ENCODE measurements at places on chromosomes 11 and 22.
A peak's percentile ranks its signal among the peaks of the same experiment; 100 is the strongest.

DNA sequence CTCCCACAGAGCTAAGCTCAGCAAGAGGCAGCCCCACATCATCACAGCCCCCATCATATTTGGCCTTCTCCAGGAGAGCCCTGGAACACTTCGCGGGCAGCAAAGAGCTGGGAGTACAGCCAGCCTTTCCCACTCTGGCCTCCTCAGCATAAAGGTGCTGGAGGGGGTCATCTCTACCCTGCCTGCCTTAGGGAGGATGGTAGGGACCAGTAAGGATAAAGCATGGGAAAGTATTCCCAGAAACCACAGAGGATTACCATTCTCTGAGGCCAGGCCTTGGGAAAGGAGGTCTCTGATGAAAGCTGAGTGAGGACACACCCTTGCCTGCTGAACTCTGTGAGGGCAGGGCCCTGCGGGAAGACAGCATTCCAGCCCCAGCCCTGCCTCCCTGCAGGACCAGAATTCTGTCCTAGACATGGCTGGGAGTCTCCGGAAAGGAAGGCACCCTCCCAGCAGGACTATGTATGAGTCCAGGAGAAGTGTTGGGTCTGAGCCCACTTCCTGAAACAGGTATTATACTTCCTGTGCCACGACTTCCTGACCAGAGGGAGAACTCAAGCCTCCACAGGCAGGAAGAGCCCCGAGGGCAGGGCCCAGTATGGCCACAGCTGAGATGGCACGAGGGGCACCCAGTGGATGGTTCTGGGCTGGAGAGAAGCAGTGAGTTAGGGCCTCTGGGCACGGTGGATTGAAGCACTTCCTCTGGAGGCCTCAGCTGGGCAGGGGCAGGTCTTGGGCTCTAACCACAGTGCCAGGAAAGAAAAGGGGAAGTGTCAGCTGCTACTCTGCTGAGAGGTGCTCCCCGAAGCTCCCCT is 12.9 kb upstream of the CASTOR1 start:
- H3K27ac ChIP-seq = peak overlapping the region; percentile 92
- no peak for DNase-seq
- H3K4me1 ChIP-seq = peaks cover 73% of the 10 kb centered on the region
- H3K4me3 ChIP-seq = peak overlapping the region; percentile 63

GRCh38 chr22:44998296-44998695 is 11.5 kb downstream of the PHF21B start:
- H3K4me1 ChIP-seq = no peaks in the 10 kb centered on the region
- H3K27ac ChIP-seq = no peak overlapping the region
- peaks cover 76% of the 10 kb centered on the region for H3K27me3 ChIP-seq
- DNase-seq = no peak
- H3K36me3 ChIP-seq = no peaks in the 10 kb centered on the region

DNA sequence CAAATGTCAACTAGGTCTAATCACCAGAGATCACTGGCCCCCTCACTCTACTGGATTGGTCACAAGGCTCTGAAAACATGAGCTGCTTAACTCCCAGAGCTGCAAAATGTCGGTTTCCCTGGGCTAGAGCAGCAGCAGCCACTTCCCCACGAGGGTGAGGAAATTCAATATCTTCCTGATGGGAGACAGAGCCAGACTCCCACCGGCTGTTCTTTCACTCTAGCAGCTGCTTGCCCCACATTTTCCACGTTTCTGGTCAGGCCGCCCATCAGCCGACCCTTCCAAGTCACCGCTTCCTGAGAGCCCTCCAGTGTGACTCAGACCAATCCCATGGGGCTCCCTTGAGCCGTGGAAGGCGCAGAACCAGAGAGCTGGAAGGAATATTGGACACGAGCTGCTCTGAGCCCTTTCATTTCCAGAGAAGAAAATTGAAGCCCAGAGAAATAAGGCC is 227.0 kb downstream of the ADAMTS15 start:
- H3K4me3 ChIP-seq = no peak overlapping the region
- no peaks in the 10 kb centered on the region for H3K36me3 ChIP-seq
- DNase-seq = no peak
- H3K27ac ChIP-seq = no peak overlapping the region
- H3K27me3 ChIP-seq = peaks cover 42% of the 10 kb centered on the region
- no peaks in the 10 kb centered on the region for H3K4me1 ChIP-seq

DNA sequence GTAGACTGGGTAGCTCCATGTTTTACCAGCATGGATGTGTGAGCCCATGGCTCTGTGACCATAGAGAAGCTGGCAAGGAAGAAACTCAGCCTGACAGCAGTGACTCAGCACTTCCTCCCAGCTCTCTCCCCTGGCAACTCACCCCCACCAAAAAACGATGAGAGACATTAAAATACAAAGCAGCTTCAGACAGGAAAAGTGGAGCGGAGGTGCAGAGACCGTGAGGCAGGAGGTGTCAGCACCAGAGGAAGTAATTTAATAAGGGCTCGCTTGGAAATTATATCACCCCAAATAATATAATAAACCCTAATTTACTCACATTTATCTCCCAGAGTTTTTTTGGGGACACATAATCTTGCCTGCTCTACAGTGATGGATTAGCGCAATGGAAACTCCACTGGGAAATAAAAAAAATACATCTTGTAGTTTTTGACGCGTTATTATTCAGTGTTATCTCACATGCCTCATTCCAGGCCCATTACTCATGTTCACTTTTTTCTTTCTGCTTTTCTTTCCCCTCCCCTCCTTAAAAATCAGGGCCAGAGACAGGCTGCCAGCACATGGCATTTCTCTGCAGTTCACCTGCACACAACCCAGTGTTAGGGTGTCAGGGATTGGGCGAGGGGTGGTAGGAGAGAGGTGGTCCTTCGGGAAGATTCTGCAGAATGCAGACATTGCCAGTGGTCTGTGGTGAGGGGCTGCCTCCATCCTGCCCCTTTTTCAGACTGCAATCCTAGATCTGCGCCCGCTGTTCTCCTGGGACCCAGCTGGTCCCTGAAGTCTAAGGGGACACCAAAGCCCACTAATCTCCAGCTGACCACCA is 170.8 kb downstream of the BUD13 start:
- H3K4me3 ChIP-seq = no peak overlapping the region
- H3K27ac ChIP-seq = no peak overlapping the region
- H3K27me3 ChIP-seq = peaks cover 51% of the 10 kb centered on the region
- DNase-seq = no peak
- peaks cover under 1% of the 10 kb centered on the region for H3K36me3 ChIP-seq

- DNase-seq = no peak
- no peaks in the 10 kb centered on the region for H3K4me1 ChIP-seq
- H3K4me3 ChIP-seq = no peak overlapping the region
- H3K27me3 ChIP-seq = no peaks in the 10 kb centered on the region
- no peaks in the 10 kb centered on the region for H3K36me3 ChIP-seq
These were observed 787.5 kb downstream of the OPCML start for GRCh38 chr11:132744771-132745170.

DNA sequence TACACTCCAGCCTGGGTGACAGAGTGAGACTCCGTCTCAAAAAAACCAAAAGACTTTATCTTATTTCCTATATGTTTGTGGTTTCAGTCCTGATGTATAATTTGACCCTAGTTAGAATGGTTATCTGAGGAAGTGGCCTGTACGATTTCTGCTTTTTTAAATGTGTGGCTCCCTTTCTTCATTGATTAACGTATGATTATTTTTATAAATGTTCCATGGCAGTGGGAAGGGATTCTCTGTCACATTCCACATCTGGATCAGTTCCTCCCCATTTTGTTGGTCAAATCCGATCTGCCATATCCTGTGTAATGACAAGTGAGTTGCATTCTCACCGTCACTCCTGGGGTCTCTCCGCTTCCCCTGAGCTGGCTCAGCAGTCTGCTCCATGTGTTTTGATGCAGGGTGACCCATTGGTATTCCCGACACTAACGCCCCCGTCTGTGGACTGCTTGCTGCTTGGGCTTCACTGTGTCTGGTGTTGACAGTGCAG is 20.3 kb downstream of the NEAT1 start:
- H3K36me3 ChIP-seq = peaks cover 17% of the 10 kb centered on the region
- peaks cover 58% of the 10 kb centered on the region for H3K4me1 ChIP-seq
- H3K27me3 ChIP-seq = no peaks in the 10 kb centered on the region
- DNase-seq = no peak
- H3K4me3 ChIP-seq = no peak overlapping the region
- peak overlapping the region; percentile 86 for H3K27ac ChIP-seq

DNA sequence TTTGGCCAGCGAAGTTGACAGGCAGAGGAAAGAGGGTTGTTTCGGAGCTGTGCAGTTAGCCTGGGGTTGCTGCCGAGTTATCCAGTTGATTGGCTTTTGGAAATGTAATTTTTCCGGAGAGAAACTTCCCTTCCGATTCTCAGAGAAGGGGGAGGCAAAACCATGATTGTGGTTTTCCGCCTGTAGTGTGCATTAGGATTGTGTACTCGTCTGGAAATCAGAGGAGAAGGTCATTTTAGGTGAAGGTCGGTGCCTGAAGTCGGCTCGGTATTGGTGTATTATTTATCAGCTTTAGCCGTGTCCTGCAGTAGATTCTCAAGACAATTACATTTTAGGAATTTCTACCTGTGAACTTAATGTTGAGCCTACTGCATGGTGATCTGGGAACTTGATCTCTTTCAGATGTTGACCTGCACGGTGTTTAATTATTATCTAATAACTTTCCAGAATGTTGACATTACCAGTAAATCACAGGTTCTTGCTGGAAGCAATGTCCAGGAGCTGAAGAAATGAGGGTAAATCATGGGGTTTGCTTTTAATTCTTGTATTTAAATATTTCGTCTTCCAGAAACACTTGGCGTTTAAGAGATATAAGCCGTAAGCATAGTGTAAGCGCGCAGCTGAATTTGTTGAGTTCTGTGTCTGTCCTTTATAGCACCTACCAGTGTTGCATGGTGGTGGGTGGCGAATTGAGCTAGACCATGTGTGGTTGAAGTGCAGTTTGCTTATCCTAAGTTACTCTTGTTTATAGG is 1.3 kb downstream of the ARHGEF12 start:
- peaks cover 4% of the 10 kb centered on the region for H3K36me3 ChIP-seq
- DNase-seq = no peak

- peak; percentile 26 for DNase-seq
- no peaks in the 10 kb centered on the region for H3K27me3 ChIP-seq
- peak overlapping the region; percentile 91 for H3K27ac ChIP-seq
- peaks cover 38% of the 10 kb centered on the region for H3K4me1 ChIP-seq
- peak overlapping the region; percentile 67 for H3K4me3 ChIP-seq
These were observed 14.3 kb downstream of the BIRC2 start for GRCh38 chr11:102361086-102362031.

- no peak overlapping the region for H3K27ac ChIP-seq
- no peaks in the 10 kb centered on the region for H3K27me3 ChIP-seq
- no peak overlapping the region for H3K4me3 ChIP-seq
- H3K36me3 ChIP-seq = peaks cover 2% of the 10 kb centered on the region
These were observed 39.4 kb downstream of the MCM5 start for GRCh38 chr22:35439365-35439717.

DNA sequence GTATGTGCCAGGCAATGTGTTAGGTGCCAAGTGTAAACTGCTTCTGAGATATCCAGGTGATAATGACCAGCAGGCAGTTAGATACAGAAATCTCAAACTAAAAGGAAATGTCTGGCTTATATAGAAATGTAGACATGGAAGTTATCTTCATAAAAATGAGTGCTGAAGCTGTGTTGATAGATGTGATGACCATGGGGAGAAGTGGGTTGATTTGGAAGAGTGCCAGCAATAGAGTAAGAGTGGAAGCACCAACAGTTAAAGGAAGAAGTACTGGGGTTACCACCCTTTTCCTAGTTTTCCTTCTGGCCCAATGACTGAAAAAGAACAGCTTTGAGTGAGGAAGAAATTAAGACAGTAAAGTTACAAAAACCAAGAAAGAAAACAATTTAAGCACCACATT is 68.5 kb downstream of the C2CD3 start:
- H3K4me1 ChIP-seq = peaks cover 9% of the 10 kb centered on the region
- H3K27ac ChIP-seq = no peak overlapping the region
- peaks cover 50% of the 10 kb centered on the region for H3K36me3 ChIP-seq
- H3K27me3 ChIP-seq = no peaks in the 10 kb centered on the region
- H3K4me3 ChIP-seq = no peak overlapping the region
- no peak for DNase-seq

DNA sequence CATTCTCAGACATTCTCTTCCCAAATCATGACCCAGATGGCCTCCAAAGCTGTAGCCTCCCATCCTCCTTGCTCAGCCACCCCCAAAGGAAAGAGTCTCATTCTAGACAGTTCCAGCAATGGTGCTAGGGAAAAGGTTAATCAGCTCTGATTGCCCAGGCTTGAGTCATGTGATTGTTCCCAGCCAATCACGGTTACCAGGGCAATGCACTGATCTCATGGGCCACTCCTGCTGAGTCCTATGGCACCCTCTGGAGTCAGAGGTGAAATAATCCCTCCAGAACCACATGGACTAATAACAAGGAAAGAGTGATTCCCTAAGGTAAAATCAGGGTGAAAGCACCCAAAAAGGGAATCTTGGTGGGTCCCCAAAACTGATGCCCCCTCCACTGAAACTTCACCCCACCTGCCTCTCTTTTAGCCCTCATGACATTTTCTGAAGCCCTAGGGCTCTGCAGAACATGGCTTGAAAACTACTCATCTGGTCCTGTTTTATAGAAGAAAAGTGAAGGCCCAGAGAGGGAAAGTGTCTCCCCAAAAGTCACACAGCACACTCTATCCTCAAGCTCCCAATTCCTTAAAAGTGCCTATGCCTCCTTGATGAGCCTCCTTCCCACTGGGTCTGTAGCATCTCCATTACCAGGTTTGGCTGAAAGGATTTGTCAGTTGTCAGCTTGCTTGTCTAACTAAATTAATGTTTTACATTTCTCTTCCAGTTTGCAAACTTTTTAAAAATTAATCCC is 203.7 kb downstream of the MN1 start:
- DNase-seq = no peak
- H3K4me3 ChIP-seq = no peak overlapping the region
- H3K36me3 ChIP-seq = peaks cover 2% of the 10 kb centered on the region
- no peaks in the 10 kb centered on the region for H3K4me1 ChIP-seq
- no peak overlapping the region for H3K27ac ChIP-seq

DNA sequence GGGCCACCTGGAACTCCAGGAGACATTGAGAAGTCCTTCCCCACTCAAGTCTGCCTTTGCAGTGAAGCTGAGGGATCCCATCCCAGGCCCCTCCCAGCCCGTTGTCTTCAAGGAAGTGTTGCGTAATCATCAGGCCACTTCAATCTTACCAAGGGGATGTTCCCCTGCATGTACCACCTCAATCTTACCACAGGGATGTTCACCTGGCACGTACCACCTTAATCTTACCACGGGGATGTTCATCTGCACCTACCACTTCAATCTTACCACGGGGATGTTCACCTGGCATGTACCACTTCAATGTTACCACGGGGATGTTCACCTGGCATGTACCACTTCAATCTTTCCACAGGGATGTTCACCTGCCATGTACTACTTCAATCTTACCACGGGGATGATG is 108.0 kb upstream of the SYN3 start:
- no peaks in the 10 kb centered on the region for H3K27me3 ChIP-seq
- no peak for DNase-seq
- no peaks in the 10 kb centered on the region for H3K36me3 ChIP-seq
- no peaks in the 10 kb centered on the region for H3K4me1 ChIP-seq

- no peaks in the 10 kb centered on the region for H3K4me1 ChIP-seq
- H3K4me3 ChIP-seq = no peak overlapping the region
- no peak for DNase-seq
- peaks cover 22% of the 10 kb centered on the region for H3K27me3 ChIP-seq
These were observed 218.1 kb downstream of the SNX19 start for GRCh38 chr11:130698174-130698573.

GRCh38 chr11:107131756-107132155 is 113.5 kb upstream of the GUCY1A2 start:
- H3K27ac ChIP-seq = no peak overlapping the region
- no peak overlapping the region for H3K4me3 ChIP-seq
- no peaks in the 10 kb centered on the region for H3K36me3 ChIP-seq
